ENCODE measurements at places on chromosomes 4 and X.

DNA sequence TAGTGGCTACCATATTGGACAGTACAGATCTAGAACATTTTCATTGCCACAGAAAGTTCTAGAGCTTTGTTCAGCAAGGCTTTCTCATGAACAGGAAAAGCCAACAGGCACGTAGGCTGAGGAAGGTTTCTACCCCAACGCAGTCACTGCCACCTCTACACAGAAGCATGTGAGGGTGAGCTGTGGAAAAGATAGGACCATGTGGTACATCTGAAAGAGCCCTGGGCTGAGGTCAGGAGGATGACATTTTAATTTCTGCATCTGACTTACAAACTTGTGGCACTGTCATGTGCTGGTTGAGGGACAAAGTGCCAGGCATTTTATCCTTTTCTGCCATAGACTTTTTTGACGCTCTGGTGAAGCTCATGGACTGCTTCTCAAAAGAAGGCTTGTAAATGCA is 454.2 kb downstream of the BCOR start:
- no peak for DNase-seq

DNA sequence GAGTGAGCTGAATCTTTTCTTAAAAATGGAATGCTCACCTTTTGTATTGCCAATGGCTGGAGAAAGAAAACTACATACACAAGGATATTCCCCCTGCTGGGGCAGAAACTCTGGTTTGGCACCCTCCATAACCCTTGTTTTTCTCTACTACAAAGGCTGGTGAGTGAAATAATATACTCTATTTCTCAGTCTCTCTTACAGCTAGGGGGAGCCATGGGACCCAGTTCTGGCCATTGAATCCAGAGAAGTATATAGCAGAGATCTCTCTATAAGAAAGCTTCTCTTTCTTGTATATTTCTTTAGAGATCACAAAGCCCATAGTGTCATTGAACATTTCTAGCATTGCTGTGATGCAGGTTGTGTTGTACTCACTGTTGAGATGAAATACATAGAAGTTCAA is 49.8 kb downstream of the SMPX start:
- DNase-seq: no peak

DNA sequence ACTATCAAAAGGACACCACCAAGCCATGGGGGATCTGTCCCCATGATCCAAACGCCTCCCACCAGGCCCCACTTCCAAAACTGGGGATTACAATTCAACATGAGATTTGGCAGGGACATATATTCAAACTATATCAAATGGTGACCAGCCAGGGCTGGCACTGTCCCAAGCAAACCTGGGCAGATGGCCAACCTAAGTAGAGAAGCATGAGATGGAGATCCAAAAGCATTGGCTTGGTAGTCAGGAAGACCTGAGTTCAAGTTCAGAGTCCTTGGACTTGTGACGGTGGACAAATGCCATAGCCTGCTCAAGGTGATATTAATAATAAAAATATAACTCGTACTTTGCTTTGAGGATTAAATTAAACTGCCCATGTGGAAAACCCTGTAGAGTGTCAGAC is 79.2 kb upstream of the HS3ST1 start:
- no peak for DNase-seq

GRCh38 chrX:153405426-153405825 is 4.3 kb upstream of the PNMA6E start:
- no peak for DNase-seq

DNA sequence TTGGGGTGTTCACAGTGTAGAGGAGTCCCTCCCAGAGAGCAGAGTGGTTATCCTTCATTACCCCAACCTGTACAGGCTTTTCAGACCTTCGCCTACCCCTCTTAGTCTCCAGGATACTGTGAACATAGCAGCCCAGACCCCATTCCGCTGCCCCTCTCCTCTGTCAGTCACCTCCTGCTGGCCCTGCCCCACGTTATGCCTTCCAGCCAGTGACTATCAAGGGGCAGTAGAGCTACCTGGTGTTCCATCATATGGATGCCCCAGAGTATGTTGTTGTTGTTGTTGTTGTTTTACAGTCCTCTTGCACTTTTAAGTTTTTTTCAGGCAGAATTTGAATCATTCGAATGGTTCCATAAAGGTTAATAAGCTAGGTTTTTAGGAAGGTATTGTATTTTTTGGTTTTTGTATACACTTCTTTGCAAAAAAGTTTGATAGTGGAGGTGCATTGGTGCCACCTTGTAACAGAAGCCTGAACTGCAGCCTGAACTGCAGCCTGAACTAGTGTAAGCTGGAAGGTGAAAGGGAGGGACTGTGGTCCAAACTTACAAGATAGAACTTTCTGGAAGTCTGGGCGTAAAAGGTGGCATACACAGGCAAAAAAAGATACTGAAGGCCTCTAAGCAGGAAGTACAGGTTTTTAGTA is 101.4 kb upstream of the RAB40AL start:
- no peak for DNase-seq

- DNase-seq: peak; percentile 39
Observed at GRCh38 chr4:85747882-85748491, 273.0 kb downstream of the ARHGAP24 start.

Measured in kidney glomerular epithelial cell (primary cell).